ENCODE measurements at places on chromosomes 7 and 10. TPM values are rescaled to one million over a fixed set of nuclear protein-coding genes. Genes with fewer than 3 reads are reported as not detected.
A peak's percentile ranks its signal among the peaks of the same experiment; 100 is the strongest.

DNA sequence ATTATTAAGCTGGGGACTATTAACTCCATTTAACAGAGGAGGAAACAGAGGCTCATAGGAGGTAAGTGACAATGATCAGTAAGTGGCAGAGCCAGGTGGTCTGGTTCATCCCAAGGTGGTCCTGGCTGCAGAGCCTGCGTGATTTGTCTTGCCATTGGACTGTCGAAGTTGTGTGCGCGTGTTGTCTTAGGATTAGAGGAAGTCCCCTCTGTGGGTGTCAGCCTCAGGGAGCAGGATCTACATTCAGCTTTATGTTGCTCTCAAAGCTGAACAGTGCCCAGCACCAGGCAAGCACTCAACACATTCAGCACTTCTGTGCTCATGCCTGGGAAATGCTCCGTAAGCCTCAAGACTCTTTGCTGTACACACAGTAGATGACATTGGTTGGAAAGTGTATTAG, 139.5 kb downstream of the HERPUD2 start:
- H3K27me3 ChIP-seq, result peaks cover 3% of the 10 kb centered on the region
- no peak for DNase-seq
- peaks cover 4% of the 10 kb centered on the region for H3K4me1 ChIP-seq
- no peak overlapping the region for H3K27ac ChIP-seq
- H3K4me3 ChIP-seq, result no peak overlapping the region

DNA sequence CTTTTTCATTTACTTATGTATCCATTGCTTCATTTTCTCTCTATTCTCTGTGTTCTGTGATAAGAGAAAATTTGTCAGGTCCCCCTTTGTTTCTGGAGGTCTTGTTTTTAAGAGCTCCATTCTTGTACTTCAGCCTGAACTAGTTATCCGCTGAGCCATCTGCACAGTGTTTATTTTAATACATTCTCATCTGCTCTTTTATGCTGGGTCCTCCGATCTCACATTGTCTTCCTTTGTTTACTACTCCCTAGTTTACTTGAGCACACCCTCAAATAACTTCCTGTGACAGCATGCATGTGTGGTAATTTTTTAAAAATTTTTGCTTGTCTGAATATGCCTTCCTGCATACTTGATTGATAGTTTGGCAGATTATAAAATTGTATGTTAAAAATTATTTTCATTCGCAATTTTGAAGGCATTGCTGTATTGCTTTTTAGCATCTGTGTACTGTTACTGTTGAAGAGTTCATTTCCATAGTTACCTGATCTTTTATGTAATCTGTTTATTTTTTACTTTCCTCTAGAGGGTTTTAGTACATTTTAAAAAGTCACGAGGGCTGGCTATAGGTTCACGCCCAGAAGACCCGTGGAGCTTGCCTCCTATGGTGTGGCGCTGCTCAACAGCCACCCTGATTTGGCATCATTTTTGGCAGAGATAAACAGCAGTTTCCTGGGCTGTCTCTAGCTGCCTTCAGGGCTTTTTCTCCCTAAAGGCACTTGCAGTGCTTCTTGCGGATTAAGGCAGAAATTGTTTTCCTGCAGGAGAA, 31.9 kb downstream of the RSBN1L start:
- H3K36me3 ChIP-seq, result no peaks in the 10 kb centered on the region
- peaks cover 30% of the 10 kb centered on the region for H3K4me1 ChIP-seq
- H3K4me3 ChIP-seq, result peak overlapping the region; percentile 61

The AFAP1L2 gene
- 1.9 TPM for total RNA-seq

GRCh38 chr7:138292951-138293350, 167.1 kb upstream of the TRIM24 start:
- no peak overlapping the region for H3K4me3 ChIP-seq
- no peak overlapping the region for H3K27ac ChIP-seq

The WDR11 gene
- total RNA-seq, result 74.1 TPM

DNA sequence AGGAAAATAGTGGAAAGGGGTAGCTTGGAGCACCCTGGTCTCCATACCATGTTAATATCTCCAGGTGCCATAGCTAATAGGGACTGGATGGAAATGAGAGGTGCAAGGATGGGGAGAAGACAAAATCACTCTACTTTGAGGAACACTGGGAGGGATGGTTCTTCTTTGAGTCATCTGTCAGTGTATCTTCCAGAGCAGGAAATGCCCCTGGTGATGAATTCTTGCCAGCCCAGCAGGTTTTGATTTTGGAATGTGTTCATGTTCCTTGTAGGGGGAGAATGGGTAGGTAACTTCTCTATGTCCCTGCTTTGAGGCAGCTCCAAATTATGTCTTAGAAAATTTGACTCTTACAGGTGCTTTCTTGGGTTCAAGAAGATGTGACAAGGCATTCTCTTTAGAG, 177.0 kb upstream of the GLI3 start:
- no peaks in the 10 kb centered on the region for H3K36me3 ChIP-seq
- no peak overlapping the region for H3K27ac ChIP-seq
- no peaks in the 10 kb centered on the region for H3K4me1 ChIP-seq
- no peak for DNase-seq
- H3K27me3 ChIP-seq, result no peaks in the 10 kb centered on the region
- no peak overlapping the region for H3K4me3 ChIP-seq

The OPN1SW gene
- total RNA-seq, result not detected

- H3K4me3 ChIP-seq, result no peak overlapping the region
- H3K27ac ChIP-seq, result no peak overlapping the region
- DNase-seq, result no peak
- H3K36me3 ChIP-seq, result no peaks in the 10 kb centered on the region
- H3K4me1 ChIP-seq, result no peaks in the 10 kb centered on the region
Measured at GRCh38 chr7:140983802-140984201, 30.9 kb downstream of the MRPS33 start.

DNA sequence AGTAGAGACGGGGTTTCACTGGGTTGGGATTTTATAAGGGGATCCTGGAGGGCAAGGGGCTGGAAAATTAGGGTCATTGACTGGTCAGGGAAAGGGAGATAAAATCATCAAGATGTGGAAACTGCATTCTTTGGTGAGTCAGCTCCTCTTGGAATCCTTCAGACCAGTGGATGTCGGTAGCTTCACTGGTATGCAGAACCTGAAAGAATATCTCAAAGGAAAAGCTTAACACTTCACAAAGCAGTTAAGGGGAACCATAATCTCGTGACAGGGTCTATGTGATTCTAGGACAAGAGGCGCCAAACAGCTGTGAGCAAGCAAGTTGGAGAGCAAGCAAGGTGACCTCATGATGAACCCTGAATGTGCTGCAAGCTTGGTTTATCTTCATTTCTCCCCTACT, 634.7 kb upstream of the AUTS2 start:
- H3K27ac ChIP-seq, result no peak overlapping the region
- H3K4me1 ChIP-seq, result no peaks in the 10 kb centered on the region
- H3K4me3 ChIP-seq, result no peak overlapping the region
- H3K27me3 ChIP-seq, result no peaks in the 10 kb centered on the region

- no peak for DNase-seq
- H3K4me3 ChIP-seq, result peak overlapping the region; percentile 80
- peak overlapping the region; percentile 85 for H3K27ac ChIP-seq
Measured at GRCh38 chr10:71838264-71839211, 12.5 kb downstream of the PSAP start.

GRCh38 chr7:70608229-70608628, 523.7 kb upstream of the GALNT17 start:
- H3K4me3 ChIP-seq, result no peak overlapping the region
- peaks cover 10% of the 10 kb centered on the region for H3K4me1 ChIP-seq
- DNase-seq, result no peak
- peaks cover 15% of the 10 kb centered on the region for H3K36me3 ChIP-seq
- peaks cover under 1% of the 10 kb centered on the region for H3K27me3 ChIP-seq

The DDIT4 gene
- 153 TPM for total RNA-seq

GRCh38 chr7:36080843-36081242, 72.2 kb upstream of the EEPD1 start:
- no peak overlapping the region for H3K27ac ChIP-seq
- H3K36me3 ChIP-seq, result no peaks in the 10 kb centered on the region
- H3K4me1 ChIP-seq, result peaks cover 10% of the 10 kb centered on the region
- H3K27me3 ChIP-seq, result peaks cover 6% of the 10 kb centered on the region
- DNase-seq, result no peak
- no peak overlapping the region for H3K4me3 ChIP-seq

GRCh38 chr10:28823501-28824075, 146.3 kb downstream of the BAMBI start:
- H3K27me3 ChIP-seq, result no peaks in the 10 kb centered on the region
- no peak overlapping the region for H3K4me3 ChIP-seq
- no peaks in the 10 kb centered on the region for H3K36me3 ChIP-seq
- no peaks in the 10 kb centered on the region for H3K4me1 ChIP-seq
- DNase-seq, result no peak

The GAD2 gene
- not detected for total RNA-seq

DNA sequence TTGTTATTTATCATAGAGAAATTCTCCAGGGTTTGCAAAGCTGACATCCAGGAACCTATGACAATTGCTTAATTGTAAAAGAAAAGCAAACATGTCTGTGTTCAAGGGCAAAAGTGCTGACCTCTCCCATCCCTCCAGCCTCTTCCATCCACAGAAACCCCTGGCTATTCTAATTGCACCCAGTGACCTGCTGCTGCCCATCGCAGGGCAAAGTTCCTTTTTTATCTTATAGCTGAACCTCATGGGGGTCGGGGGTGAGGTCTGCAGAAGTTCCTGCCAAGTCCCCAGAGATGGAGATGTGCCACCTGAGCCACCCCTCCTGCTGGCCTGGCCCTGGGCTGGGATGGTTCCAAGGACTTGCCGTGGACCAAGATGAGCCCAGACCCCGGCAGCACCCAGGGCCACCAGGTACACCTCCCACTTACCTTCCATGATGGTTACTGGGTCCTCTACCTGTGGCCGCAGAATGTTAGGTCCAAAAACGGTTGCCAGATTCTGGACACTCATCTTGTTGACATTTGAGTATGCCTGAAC, 146.5 kb downstream of the MAPK8 start:
- peaks cover 10% of the 10 kb centered on the region for H3K27me3 ChIP-seq
- no peak for DNase-seq
- peaks cover 10% of the 10 kb centered on the region for H3K4me1 ChIP-seq

The CALML5 gene
- total RNA-seq, result not detected
